Uterine smooth muscle cell (primary cell): ENCODE measurements at places on chromosomes 2 and 18. TPM values are rescaled to one million over a fixed set of nuclear protein-coding genes. Genes with fewer than 3 reads are reported as not detected.

Gene CIB4
- not detected in 2 replicates for total RNA-seq

Gene DTNA
- 12.5 and 17.2 TPM in 2 replicates for total RNA-seq

Gene TDRD15
- not detected in 2 replicates for total RNA-seq

Gene ASPRV1
- 0.11 and 0.12 TPM in 2 replicates for total RNA-seq
